HEK293T (cell line): ENCODE measurements at places on chromosomes 5 and 9.

DNA sequence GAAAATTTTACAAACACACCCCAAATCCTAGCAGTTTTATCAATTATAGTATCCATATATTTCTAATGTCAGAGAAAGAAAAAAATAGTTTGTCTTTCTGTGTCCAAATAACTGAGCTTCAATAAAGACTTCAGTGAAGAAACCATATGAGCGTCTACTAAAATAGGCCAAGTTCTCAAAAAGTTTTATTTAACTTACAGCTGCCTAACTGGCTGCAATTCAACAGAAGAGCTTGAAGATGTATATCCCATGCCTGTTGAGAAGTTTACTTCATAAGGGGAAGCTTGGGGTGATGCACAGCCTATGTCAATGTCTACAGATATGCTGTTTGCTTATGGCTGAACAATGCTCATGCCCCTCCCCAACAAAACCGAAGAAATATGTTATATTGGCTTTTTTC is 43.7 kb upstream of the ELOVL7 start:
- DNase-seq = no peak

- DNase-seq = no peak
These were observed 1.3 kb downstream of the SDHA start for GRCh38 chr5:219460-219863.

GRCh38 chr9:30534896-30535295 is 1849.5 kb upstream of the ACO1 start:
- no peak for DNase-seq

DNA sequence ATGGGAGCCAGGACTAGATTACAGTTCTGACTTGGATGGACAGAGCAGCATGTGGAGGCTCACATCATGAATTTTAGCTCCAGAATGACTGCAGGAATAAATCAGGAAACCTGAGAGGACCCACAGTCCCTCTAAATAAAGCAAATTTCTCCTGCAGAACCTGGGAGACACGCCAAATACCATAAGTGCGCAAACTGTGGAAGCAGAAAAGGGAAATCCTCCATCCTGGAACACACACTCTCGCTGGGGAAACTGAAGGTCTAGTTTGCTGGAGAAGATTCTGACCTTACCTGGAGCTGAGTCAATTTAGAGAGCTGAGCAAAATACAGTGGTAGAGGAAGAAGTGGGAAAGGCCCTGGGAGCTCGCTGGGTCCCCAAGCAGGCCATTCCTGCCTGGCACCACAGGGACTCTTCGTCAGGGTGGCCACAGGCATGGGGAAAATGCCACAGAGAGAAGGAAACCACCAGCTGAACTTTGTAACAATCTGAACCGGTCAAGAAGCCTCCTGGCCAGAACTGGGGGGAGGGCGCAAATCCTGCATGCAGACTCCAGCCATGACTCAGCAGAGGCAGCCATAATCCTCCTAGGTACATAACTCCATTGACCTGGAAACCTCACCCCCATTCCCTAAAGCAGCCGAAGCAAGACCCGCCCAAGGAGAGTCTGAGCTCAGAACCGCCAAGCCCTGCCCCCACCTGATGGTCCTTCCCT is 390.9 kb downstream of the LRRC70 start:
- no peak for DNase-seq

- no peak for DNase-seq
These were observed 125.3 kb upstream of the RFX3 start for GRCh38 chr9:3650994-3651622.

- DNase-seq = no peak
These were observed 91.2 kb downstream of the RAB3C start for GRCh38 chr5:58674070-58674469.

GRCh38 chr5:90265545-90265857 is 144.1 kb downstream of the CETN3 start:
- DNase-seq = no peak

- no peak for DNase-seq
These were observed 64.3 kb upstream of the GARNL3 start for GRCh38 chr9:127200106-127200862.

- DNase-seq = no peak
These were observed 72.5 kb downstream of the AMBP start for GRCh38 chr9:114005371-114006154.
